ENCODE measurements at places on chromosomes 2 and 18.

DNA sequence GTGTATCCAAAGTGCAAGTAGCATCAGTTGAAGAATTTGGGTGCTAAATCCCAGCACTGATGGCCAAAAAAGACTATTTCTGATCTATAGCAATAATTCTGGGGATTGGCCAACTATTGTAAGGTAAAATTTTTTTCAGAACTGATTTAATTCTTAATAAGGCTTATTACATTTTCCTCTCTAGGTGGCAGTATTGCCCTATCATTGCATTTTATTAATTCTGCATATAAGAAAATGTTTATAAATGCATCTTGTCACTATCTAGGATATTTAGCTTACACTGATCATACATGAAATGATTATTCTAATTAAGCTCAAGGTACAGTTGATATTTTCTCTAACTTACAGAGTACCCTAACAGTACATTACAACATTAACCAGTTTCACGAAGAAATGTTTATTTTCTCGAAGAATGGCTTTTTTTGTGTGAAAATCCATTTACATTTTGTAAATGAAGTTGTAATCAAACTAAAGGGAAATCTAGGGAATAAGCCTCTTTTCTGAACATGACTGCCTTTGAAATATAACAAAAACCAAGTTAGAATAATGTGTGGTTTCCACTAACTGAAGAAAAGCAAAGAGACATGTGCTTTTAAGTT, 11.0 kb downstream of the TTN start:
- peak; percentile 16 for DNase-seq

GRCh38 chr2:69196327-69197117, 183.5 kb downstream of the ANTXR1 start:
- peak; percentile 94 for DNase-seq

DNA sequence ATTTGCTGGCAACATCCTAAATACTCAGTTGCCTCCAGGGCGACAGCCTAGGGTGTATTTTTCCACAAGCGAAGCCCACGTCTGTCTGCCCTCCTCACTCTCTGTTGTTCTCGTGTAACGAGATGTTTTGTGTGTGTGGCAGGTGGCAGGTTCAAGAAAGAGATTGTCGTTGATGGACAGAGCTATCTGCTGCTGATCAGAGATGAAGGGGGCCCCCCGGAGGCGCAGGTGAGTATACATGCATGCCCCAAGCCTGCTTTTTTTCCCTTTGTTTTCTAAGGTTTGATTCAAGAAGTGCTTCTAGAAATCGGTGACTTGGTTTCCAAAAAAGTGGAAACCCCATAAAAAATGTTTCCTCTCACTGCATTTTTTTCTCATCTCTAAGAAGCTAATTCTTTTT, 247.0 kb downstream of the AGAP1 start:
- no peak for DNase-seq

DNA sequence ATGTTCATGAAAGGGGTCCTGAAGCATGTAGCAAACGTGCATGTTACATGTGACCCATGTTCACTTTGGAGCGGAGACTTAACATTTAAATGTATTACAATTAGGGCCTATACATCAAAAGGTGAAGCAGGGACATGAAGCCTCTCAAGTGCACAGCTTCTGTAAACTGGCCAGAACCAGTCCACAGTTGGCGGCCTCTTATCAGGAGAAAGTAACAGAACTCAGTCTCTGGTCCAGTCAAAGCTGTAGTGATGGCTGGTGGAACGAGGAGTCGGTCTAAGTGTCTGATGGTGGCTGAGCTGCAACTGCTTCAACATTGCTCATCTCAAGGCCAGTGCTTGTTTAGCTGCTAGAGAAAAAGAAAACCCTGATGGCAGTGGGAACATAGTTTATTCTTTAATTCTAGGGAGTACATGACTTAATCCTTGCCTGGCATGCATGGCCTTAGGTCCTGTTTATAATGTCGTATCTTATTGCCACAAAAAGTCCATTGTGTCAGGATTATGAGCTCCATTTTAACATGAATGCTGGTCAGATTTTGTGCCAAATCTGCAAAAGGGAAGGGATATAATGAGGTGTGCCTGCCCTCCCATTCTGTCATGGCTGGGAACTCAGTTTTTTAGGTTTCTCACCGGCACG, 22.2 kb upstream of the YES1 start:
- no peak for DNase-seq

DNA sequence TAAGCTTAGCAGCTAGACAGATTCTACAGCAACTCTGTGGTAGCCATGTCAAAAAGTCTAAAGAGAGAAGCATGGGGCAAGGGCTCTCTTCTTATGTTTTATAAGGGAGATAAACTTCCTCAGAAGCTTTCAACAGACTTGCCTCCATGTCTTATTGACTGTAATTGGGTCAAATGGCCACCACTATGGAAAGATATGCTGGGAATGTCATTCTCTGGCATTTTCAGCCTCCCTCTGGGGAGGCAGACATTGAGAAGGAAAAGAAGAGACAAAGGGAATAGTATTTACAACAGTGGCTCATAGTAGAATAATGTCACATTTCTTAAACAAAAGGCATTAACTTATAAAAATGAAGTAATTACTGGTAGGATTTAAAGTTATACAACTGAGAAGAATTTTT, 1964.5 kb upstream of the PIK3C3 start:
- DNase-seq, result no peak

DNA sequence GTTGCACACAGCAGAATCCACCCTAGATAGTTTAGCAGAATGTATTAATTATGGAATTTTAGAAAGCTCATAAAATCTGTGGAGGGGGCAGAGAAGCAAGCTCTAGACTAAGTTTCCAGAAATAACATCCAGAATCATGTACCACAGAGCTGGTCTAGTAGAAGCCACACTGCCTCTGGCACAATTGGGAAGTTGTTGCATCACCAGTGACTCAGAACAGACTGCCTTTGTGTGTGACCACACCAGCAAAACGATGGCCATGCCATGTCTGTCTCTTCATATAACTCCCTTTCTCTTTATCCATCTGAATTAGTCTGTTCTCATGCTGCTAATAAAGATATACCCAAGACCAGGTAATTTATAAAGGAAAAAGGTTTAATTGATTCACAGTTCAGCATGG, 158.9 kb downstream of the CCDC148 start:
- no peak for DNase-seq

DNA sequence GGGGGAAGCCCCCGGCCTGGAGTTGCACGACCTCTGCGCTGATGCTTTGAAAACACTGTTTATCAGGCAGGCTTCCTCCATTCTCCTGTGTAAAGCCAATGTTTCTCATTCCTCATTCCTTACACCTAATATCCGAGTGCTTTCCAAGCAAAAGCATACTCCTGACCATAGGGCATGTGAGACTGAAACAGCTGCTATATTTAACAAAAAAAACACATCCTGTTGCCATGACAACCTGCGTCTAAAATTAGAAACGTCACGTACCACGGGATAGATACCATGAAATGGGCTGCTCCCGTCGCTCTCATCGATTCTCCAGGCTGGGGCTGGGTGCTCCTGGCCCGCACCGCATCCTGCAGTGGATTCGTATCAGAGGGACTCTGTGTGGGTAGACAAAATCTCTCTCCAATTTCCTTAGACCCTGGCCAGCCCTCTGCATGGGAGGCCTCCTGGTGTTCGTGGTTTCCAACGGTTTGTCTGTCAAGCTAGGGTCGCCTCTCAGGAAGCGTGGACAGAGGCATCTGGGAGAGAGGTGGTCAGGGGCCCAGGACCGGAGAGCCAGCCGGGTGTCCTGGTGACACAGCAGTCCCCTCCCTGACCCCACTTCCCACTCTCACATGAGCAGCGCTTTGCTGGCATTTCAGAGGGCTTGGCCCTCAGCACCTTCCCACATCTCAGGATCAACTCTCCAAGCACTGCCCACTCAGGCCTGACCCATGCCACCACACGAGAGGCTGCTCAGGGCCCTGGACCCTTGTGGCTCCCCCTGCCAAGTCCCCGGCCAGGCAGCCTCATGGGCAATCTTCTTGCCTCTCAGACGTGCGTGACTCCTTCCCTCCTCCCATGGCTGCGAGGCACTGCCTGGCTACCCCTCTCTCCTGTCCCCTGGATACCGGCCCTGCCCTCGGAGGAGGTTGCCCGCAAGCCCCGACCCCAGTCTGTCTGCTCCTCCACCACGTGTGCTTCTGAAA, 268.1 kb downstream of the NDUFA10 start:
- DNase-seq, result no peak

DNA sequence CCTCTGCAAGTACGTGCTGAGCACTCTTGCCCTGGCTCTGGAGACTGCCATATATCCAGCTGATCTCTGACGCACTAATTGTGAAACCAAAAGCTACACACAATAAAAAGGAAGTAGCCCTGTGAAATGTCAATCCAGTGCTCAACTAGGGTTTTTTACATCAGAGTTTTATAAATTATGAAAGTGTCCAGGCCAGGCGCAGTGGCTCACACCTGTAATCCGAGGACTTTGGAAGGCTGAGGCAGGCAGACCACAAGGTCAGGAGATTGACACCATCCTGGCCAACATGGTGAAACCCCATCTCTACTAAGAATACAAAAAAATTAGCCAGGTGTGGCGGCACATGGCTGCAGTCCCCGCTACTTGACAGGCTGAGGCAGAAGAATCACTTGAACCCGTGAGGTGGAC, 24.5 kb upstream of the PEX13 start:
- no peak for DNase-seq

GRCh38 chr2:32792416-32792815, 154.3 kb upstream of the LTBP1 start:
- DNase-seq, result no peak

- DNase-seq, result no peak
These were observed 28.0 kb downstream of the CD28 start for GRCh38 chr2:203734276-203734983.

DNA sequence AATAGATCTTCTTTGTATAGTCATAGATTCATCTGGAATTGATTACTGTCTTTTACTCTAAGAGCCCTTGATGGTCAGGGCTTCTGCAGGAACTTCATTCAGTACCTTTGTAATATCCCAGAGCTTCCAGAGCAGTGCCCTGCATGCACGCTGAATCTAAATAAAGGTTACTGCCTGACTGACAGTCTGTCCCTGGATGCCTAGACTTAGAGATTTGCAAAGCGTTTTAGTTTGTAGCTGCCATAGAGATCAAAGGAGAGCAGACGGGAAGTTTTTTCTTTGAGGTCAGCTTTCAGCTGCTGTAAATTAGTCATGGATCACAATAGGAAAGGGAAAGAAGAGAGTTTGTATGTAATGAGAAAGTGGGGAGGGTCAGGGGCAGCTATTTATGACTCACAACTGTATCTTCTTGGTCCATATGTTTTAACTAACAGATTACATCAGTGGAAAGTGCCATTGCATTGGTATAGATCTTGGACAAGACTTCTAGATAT, 45.2 kb upstream of the NYAP2 start:
- peak; percentile 49 for DNase-seq

GRCh38 chr2:140353541-140353940, 1573.4 kb upstream of the NXPH2 start:
- peak; percentile 89 for DNase-seq

- DNase-seq, result peak; percentile 65
These were observed 67.6 kb downstream of the FEZ2 start for GRCh38 chr2:36530178-36530982.

DNA sequence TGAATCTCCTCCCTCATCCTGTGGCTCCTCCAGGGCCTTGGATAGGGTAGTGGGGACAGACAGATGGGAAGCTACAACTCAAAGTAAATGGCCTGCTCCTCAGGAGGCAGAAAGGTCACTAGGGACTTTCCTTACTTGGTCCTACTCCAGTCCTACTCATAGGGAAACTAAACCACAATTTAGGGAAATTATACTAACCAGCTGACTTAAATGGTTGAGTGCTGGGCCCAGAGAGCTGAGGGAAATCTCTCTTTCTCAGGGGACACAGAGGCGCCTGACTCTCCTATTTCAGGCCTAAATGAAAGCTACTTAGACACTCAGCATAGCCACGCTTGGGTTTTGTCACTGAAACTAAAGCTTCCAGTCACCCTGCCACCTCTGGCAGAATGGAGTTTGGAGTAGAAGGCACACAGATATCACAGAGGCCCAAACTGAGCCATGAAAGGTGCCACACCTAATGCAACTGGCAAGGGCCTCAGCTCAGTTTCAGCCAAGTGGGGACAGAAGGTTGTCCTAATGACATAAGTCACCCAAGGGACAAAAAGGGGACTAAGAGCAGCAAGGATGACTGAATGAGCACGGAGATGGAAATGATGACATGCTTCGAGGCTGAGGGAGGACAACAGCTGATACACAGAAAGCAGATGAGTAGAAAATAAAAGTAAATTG, 24.0 kb downstream of the CERKL start:
- no peak for DNase-seq

Measured in fibroblast of skin of left quadriceps (primary cell).